Right renal cortex interstitium (tissue), 3 donors: ENCODE measurements at places on chromosomes 2 and 18.
A peak's percentile ranks its signal among the peaks of the same experiment; 100 is the strongest.

- no peak for DNase-seq
These were observed 66.4 kb upstream of the MSH2 start for GRCh38 chr2:47336259-47337238.

DNA sequence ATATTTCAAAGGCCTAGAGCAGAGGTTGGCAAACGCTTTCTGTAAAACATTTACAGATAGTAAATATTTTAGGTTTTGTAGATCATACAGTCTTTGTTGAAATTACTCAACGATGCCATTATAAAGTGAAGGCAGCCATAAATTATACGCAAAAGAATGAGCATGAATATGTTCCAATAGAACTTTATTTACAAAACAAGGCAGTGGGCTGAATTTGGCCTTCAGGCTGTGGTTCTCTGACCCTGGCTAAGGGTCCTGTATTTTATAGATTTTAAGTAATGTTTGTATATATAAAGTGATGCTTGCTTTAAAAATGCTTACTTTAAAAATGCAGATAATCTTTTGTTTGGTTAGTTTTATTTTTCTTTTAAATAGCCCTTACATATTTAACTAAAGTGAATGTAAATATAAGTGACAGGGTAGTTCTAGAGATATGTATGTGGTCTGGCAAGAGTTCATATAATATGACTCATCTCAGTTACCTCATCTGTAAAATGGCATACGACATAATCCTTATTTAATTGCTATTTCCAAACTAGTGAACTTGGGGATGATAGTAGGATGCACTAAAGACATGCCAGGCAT lies 51.7 kb upstream of the ATP5MC3 start:
- no peak for DNase-seq

- no peak for DNase-seq
These were observed 533.0 kb downstream of the TMX3 start for GRCh38 chr18:68181956-68182355.

DNA sequence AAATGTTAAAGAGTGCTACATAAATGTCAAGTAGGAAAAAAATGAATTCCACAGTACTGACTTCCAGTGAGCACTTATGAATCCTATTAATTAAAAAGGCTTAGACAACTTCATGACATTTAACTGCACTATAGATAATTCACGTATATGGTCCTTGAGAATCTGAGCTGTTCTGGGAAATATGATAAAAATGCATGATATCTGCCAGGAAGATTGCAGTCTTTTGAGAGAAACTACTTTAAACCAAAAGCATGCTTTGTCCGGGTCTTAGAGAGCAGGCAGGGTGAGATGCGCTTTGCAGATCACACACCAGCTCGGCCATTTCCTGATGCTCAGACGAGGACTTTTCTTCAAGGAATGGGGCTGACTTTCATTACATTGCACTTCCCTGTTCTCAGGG lies 42.6 kb downstream of the CMPK2 start:
- DNase-seq, result no peak

DNA sequence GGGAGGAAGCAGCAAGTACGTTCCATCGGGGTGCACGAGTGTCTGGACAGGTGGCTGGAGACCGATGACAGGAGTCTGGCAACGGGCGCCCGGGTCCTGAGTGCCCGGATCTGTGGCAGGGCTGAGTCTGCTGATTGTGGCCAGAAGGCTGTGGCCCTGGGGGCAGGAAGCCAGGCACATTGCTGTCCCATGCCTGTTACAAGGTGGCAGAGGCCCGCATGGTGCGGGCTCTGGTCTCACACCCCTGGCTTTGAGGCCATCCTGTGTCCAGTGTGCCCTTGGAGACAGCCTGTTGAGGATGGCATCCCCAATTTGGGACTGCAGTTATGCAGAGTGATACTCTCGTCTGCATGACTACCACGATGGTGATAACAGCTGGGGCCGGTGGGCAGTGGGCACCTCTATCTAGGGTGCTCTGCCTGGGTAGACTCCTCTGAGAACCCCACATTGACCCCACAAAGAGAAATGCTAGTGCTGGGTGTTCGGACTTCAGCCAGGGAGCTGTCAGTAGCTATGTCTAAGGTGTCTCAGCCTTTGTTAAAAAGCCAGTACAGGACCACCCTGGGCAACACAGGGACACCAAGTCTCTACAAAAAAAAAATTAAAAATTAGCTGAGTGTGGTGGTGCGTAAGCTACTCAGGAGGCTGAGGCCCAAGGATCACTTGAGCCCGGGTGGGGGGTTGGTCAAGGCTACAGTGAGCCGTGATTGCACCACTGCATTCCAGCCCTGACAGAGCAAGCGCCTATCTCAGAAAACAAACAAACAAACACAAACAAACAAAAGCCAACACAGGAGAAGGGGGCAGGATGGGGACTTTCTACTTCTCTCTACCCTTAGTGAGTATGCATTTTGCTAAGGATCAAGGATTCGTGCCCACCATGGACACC lies 88.3 kb downstream of the RHOB start:
- DNase-seq, result no peak

- DNase-seq, result no peak
These were observed 19.3 kb downstream of the PAIP2B start for GRCh38 chr2:71207601-71208000.

DNA sequence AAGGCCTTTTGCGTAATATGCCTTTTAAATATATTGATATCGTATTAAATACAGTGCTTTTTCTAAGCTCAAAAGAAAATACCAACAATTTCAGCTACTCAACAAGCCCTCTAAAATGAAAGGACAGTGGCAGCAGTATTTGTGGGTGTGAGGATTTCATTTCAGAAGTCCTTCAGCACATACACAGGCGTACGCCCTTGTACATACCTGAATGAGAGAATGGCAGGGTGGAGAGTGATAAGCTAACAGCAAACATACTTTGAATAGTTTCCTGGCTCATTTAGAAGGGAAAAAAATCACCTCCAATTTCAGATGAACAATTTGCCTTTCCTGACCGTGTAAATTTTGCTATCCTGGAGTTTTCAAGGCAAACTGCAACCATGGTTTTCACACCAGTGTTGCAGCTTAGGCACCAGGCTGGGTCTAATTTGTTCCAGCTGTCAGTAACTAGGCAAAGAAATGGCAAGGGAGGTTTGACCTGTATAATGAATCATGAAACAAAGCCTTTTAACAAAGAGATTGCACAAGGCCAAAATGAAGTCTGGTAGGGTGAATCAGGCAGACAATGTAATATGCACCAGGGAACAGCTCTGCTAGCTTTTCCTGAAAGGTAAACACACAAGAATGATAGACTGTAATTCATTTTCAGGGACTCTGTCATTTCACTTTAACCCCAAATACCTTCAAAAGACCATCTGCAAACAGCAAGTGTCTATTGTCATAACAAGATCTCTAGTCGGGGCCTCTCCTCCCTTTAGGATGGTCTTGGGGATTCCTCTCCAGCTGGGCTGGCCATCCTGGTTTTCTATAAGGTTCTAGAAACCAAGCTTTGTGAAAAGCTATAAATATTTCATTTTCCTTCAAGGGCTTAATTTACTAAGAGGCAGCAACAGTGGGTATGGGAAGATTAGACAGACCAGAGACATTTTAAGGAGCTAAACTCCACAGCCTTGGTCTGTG lies 11.5 kb downstream of the ANKRD29 start:
- no peak for DNase-seq

GRCh38 chr2:72765997-72766609 lies 59.7 kb downstream of the EXOC6B start:
- DNase-seq, result no peak

- DNase-seq, result peak; percentile 47
These were observed 52.4 kb downstream of the PMS1 start for GRCh38 chr2:189836644-189837043.

DNA sequence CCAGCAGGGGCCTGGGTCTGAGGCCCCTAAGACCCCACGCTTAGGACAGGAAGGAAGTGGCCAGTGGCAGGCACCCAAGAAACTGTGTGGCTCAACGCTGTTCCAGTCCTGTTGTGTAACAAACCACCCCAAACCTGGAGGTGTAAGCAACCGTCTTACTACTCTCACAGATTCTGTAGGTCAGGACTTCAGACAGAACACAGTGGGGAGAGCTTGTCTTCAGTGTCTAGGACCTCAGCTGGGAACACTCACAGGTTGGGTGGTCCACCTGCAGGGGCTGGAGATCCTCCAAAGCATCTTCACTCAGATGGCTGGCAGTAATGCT lies 123.0 kb downstream of the KLHL29 start:
- DNase-seq, result no peak

DNA sequence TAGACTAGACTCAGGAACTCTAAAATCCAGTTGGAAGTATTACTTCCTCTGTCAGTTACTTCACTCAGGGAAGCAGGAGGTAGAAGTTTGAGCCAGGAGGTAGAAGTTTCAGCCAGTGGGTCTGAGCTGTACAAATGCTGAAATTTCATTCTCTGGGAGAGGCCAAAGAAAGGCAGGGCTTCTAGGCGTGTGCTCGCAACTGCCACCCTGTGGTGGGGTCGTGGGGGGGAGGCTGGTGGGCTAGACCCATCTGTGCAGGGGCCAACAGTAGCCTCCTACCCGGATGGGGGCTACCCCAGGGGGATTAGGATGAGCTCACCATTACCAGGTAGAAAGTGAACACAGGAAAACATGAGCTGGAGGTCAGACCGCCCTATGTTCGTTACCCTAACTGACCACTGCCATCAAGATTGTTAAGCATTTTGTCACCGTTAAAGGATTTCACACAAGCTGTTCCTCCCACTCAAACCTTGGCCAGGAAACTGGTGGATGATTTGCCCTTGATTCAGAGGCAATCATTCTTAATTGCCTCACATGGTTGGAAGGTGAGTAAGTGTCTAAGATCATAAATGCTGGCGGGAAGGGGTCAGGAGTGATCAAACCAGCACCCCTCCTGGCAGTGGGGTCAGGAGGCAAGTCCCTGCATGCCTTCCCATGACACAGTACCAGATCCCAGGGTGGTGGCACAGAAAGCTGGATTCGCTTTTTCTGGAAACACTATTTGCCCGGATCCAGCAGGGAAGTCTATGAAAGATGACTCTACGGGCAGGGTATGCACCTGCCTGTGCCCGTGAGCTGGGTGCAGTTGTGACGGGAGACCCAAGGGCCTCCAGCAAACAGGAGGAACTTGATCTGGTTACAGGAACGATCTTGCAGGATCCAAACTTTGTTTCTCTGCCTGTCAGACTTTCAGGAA lies 5.2 kb upstream of the FHL2 start:
- no peak for DNase-seq

GRCh38 chr2:26274058-26274613 lies 29.4 kb downstream of the HADHB start:
- DNase-seq, result no peak

DNA sequence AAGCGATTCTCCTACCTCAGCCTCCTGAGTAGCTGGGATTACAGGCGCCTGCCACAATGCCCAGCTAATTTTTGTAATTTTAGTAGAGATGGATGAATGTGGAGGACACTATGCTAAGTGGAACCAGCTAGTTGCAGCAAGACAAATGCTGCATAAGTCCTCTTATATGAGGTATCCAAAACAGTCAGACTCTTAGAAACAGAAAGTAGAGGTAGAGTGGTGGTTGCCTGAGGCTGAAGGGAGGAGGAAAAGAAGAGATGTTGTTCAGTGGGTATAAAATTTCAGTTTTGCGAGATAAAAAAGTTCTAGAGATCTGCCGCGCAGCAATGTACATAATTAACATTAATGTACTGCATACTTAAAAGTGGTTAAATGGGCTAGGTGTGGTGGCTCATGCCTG lies 145.3 kb upstream of the SPRED2 start:
- no peak for DNase-seq

DNA sequence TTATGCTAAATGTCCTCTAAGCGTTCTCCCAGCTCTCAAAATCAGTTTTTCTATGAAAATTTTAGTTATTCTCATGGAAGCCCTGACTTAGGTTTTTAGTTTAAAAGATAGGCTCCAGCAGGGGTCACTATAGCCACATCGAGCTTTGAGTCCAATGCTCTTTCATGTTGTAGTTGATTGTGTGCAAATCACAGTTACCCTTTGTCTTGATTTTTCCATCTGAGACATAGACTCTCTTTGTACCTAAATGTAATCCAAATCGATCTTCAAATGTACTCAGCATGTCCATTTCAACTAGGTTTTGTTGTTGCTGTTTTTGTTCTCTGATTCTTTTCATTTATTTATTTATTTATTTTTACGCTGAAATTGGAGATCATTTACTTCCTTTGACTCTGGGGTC lies 26.4 kb upstream of the MSTN start:
- DNase-seq, result peak; percentile 57

- no peak for DNase-seq
These were observed 189.3 kb downstream of the KCNS3 start for GRCh38 chr2:18067588-18068384.

- no peak for DNase-seq
These were observed 43.8 kb downstream of the AGFG1 start for GRCh38 chr2:227515742-227516141.

DNA sequence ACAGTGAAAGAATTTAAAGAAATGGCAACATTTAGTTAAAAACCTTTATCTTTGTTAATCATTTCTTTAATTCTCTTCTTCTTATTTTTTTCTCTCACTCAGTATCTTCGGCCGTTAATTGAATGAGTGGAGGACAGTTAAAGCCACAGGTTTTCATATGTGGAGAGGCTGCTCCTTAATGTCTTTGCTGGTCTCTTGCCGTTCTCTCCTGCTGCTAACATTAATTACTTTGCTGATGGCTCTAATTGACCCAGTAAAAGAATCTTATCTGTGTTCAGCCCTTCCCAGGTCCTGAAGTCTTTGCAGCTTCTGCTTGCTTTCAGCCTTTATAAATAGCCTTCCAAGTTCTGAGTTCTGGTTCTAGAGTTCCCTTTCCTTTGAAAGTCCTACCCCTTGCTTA lies 77.1 kb downstream of the ADAM23 start:
- no peak for DNase-seq

DNA sequence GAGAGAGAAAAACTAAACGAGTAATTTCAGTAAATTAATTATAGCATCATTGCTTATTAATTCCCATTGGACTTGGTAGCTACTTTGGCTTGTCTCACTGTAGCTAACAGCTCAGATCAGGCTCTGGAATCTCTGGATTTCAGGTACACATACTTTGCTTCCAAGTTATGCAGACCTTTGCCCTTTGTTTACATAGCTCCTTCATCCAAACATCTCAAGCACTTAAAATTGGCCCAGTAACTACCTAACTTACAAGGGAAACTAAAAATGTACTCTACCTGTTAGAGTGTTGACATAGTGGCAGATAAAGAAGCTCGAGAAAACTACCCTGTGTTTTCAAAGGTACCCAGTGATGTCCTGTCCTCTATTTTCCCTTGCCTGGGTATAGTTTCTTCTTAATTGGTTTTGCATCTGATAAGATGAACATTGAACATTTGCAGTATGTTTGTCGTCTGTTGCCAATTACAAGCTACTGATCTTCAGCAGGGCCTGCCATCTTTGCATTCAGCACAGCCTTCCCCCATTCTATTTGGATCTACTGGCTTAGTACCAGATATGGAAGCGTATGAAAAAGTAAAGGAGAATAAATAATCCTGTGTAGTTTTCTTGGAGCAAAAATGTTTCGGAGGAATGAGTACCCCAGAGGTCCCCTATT lies 601.5 kb upstream of the FANCL start:
- DNase-seq, result no peak

- no peak for DNase-seq
These were observed 38.8 kb downstream of the MFSD6 start for GRCh38 chr2:190446750-190447516.
